Stimulated activated CD8-positive, alpha-beta memory T cell treated with anti-CD3 and anti-CD28 coated beads, Interleukin-7, amount 100 ng/mL, for 24 hours (primary cell): ENCODE measurements at places on chromosomes 4 and X.

DNA sequence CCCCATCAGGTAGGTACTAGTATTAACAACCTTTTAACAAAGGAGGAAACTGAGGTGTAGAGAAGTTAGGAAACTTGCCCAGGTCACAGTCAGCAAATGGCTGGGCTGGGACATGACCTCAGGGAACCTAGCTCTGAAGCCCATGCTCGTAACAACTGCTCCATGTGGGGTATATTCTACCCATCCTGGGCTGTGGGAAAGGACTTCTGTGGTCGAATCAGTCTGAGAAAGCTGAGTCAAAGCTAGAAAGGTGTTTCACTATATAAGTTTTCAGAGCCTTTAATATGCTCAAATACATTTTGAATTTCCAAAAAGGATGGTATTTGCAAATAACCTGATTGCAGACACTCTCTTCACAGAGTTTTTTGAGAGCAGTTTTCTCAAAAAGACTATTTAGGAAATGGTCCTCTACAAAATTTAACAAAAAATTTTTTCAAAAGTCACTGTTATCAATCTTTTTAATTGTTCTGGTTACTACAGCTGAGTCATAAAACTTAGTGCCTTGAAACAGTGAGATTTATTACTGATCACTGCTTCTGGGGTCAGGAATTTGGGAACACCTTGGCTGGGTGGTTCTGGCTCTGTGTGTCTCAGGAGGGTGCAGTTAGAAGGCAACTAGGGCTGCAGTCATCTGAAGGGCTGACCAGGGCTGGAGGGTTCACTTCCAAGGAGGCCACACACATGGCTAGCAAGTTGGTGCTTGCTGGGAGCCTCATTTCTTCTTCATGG, 53.6 kb downstream of the NSG1 start:
- no peak for DNase-seq

- no peak for DNase-seq
These were observed 381.9 kb downstream of the RAB28 start for GRCh38 chr4:13102092-13102742.

- DNase-seq: no peak
These were observed 557 bp downstream of the PIGG start for GRCh38 chr4:499567-499966.

- no peak for DNase-seq
These were observed 51.4 kb downstream of the PROM1 start for GRCh38 chr4:16032396-16032770.

- no peak for DNase-seq
These were observed 11.2 kb downstream of the MSX1 start for GRCh38 chr4:4870576-4871241.
